ENCODE measurements at places on chromosomes 16 and 17. TPM values are rescaled to one million over a fixed set of nuclear protein-coding genes. Genes with fewer than 3 reads are reported as not detected.

DHRS7C gene
- total RNA-seq = not detected

ENPP7 gene
- total RNA-seq = not detected

GRCh38 chr16:22358000-22358399 lies 16.4 kb downstream of the CDR2 start:
- DNase-seq = no peak

DNA sequence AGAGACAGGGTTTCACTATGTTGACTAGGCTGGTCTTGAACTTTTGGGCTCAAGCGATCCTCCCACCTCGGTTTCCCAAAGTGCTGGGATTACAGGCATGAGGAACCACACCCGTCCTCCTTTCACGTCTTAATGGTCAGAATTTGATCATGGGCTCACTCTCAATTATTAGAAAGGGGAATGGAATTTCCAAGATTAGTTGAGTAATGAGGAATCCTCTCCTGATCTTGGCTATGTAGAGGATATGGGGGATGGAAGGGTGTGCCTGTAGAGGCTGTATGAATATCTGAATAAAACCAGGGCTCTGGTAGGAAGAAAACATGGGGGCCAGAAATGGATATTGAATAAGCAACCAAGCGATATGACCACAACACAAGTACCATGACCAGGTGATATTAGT lies 25.9 kb upstream of the SMURF2 start:
- no peak for DNase-seq

G6PC1 gene
- total RNA-seq = not detected

- DNase-seq = no peak
Measured at GRCh38 chr16:54171626-54172537, 114.7 kb downstream of the IRX3 start.

DNA sequence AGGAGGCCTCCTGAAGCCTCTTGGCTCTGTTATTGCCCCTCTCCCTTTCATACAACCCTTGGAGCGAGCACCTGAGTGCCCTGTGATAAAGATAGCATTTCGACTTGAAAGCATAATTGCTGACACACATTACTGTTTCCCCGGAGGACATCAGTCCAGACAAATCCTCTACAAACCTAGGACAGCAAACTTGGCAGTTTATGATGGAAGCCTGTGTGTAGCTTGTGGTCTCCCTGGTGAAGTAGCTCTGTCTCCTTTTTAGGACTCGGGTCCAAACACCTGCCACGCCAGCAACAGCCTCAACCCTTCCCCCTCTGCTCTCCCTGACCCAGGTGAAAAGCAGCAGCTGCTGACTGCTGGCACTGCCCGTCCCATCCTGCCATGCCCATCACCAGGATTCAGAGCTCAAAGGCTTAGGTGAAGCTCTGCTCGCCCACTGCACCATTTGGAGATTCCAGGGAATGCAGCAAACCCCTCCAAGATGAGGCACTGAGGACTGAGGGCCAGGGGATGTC lies 55.9 kb downstream of the IRX6 start:
- no peak for DNase-seq

DNA sequence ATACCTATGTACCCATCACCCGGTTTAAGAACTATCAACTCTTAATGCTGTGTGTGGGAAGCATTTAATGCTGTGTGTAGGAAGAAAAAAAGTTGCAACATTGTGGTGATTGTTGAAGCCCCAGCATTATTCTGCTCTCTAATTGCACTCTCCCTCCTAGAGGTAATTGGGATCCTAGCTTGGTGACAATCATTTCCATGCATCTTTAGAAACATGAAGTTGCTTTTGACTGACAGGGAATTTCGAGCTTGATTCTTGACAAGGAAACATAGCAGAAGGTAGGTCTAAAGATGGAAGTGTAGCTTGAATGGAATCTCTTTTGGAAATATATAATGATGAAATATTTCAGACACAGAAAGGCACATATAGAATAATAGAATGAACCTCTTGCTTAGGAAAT lies 27.3 kb downstream of the HEXIM2 start:
- DNase-seq = no peak

GRCh38 chr17:80559825-80560251 lies 15.2 kb downstream of the RPTOR start:
- DNase-seq = no peak

TSPOAP1 gene
- 1.9 TPM for total RNA-seq

SLC16A13 gene
- 2.2 TPM for total RNA-seq

GRCh38 chr17:51029568-51030463 lies 90.9 kb downstream of the SPAG9 start:
- no peak for DNase-seq

DNA sequence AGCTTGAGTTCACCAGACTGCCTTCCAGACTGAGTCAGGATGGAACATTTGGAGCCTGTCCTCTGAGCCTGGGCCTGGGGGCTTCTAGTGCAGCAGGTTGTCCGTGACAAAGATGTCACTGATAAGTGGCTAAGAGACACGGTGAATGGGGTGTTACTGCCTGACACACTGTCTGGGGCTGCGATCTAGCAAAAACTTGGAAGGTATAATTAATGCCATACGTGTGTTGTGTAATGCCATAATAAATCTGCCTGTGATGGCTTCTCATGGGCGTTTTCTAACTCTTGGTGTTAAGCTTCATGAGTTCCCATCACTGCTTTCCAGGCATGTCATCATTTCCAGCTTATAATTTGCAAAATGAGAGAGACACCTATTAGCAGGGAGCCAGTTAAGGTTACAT lies 215.4 kb downstream of the UTP18 start:
- no peak for DNase-seq

- DNase-seq = no peak
Measured at GRCh38 chr16:84220851-84221250, 19.0 kb downstream of the KCNG4 start.

DNA sequence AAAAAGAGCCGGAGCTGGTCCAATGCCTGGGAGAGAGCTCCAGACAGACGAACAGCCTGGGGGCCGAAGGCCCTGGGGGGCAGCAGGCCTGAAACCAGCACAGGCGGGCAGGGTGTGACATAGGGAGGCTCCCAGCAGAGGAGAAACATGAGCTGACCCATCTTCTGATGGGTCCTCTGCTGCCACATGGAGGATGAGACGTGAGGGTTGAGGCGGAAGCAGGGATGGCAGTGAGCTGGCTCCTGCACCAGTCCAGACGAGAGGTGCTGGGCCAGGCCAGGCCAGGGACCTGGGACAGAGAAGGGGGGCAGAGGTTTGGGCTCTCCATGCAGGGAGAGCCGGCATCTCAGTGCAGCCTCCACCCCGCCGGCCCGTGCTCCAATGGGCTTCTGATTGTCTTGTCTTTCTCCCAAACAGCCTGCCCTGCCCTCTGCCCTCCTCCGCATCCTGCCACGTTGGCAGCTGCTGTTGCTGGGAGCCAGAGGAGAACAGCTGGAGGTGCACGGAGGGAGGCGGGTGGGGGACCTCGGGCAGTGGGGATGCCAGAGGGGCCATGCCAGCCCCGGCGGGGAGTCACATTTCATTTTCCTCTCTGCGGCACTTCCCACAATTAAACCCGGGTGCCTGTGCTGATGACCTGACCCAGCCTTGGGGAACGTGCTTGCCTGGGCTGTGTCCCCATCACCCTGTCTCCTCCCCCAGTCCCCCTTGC lies 139.1 kb upstream of the GSE1 start:
- DNase-seq = no peak

NTN3 gene
- total RNA-seq = 0.28 TPM

- no peak for DNase-seq
Measured at GRCh38 chr16:48347191-48347865, 37.9 kb downstream of the SIAH1 start.

DNA sequence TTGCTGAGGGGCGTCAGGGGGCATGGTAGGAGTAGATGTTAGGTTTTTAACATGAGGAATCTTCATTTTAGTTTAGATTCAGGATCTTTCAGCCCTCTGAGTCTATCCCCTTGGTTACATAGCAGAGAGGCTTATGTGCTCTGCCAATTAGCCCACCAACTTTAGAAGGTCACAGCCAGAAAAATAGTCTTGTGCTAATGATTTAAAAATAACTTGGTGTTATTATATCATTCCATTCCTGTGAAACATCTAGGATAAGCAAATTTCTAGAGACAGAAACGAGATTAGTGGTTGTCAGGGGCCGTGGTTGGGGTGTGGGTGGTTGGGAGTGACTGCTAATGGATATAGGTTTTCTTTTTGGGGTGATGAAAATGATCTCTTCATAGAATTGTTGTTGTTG lies 183.7 kb downstream of the SNX29 start:
- DNase-seq = no peak

Measured in omental fat pad (tissue), 4 donors.